ENCODE measurements at places on chromosomes 4 and X.

DNA sequence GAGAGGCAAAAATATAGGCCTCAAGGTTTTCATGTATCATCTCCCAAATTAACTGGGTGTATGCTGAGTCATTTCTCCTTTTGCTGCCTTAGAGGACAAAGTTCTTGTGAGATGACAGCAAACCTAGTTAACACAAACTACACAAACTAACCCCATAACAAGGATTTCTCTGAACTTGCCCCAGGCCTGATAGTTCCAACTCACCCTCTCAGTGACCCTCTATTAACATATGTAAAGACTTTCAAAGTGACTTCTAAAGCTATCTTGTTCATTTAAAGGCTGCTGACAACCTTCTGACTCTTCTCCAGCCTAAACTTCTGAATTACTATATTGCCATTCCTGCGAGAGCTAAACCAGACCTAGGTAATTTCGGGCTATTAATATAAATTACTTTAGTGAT lies 43.2 kb upstream of the CCDC149 start:
- DNase-seq = no peak

- no peak for DNase-seq
Measured at GRCh38 chr4:5804656-5805055, 88.2 kb downstream of the CRMP1 start.

DNA sequence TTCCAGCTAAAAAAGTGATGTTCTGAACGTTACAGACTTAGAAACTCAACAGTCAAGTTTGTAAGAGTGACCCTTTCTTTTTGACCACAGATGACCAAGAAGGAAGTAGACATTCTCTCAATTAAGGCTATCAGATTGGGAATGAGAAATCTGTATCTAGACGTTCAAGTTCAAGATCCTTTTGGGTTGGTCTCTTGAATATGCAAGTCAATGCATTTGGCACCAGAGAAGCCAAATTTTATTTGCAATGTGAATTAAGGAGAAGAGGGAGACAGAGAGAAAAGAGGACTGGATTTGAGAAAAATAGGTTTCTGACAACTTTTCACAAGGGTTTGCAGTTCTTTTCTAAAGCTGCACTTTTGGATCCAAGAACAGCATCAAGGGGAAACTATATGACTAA lies 17.5 kb upstream of the SULT1E1 start:
- no peak for DNase-seq

DNA sequence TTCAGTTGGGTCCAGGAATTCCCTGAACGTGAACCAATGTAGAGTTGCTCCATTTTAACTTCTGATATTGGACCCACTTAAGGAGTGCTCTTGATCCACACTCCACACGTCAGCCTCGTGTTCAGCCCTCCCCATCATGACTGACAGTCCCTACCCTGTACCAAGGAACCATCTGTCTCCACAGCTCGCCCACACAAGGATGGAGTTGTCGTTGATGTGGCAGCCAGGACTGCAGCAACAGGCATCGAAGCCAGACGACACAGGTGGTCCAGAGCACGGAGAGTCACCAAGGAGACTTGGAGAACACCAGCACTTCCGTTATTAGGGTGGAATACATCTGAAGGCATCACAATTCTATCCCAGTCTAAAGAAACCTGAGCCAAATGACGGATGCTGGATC lies 472.1 kb upstream of the NR3C2 start:
- no peak for DNase-seq

DNA sequence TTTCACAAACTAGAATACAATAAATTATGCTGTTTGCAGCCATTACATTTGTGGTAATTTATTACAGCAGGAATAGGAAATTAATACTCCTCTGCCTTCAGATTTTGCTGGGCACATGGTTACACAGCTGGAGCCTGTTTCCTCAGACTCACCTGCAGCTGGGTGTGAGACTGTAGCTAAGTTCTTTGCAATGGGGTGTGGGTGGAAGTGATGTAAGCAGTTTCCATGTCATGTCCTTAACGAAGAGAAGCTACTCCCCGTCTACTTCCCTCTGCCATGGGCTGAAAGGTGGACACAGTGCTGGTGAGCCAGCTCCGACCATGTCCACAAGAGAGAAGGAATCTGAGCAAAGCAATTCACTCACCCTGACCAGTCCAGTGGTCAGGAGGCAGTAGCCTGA lies 18.2 kb downstream of the SH3KBP1 start:
- peak; percentile 49 for DNase-seq
